ENCODE measurements at places on chromosomes 5 and 9.
A peak's percentile ranks its signal among the peaks of the same experiment; 100 is the strongest.

DNA sequence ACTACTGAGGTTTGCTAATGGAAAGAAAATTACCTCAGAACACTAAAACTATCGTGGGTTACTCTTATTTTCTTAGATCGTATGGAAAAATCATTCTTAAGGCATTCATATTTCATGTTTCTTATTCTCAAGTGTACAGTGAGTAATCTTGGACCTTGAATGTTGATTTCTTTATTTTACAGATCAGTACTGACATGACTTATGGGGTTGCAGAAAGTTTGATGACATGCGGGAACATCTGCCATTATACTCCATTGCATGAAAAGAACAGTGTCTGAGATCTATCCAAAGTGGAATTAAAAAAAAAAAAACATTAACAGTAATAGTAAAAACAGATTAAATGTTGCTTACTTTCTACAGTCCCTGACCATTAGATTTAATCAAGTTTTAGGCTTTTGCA, 1290.2 kb upstream of the WWC1 start:
- DNase-seq, result no peak

GRCh38 chr5:138350563-138350890, 2.0 kb upstream of the KDM3B start:
- no peak for DNase-seq

DNA sequence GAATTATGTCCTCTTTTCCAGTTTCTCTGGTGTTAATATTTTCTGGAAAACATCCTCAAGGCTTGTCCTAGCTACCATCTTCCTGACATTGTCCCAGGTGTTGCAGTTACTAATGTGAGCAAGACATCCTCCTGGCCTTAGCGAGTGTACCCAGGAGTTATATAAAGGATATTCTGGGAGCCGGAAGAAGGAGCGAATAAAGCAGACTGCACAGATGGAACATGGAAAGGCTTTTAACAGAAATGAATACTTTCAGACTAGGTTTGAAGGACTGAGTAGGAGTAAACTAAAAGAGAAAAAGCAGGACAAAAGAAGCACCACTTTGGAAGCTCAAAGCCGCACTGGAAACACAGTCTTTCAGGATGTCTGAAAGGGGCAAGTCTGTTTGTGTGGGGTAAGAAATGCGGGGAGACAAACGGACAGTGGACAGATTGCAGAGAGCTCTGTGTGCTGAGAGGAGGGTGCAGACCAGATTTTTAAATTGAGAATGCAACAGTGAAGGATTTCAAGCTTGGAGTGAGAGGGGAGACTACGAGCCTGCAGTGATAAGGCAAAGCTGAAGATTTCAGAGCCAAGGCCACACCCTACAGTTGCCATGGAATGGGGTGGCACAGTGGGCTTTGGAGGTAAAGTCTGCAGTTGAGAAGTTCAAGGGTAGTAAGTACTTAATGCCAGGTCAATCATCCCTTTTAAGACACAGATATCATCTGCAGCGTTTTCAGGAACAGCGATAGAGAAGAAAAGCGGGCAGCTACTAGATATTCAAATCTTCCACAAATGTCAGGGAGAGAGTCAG, 94.1 kb upstream of the TAF11L2 start:
- DNase-seq, result no peak

DNA sequence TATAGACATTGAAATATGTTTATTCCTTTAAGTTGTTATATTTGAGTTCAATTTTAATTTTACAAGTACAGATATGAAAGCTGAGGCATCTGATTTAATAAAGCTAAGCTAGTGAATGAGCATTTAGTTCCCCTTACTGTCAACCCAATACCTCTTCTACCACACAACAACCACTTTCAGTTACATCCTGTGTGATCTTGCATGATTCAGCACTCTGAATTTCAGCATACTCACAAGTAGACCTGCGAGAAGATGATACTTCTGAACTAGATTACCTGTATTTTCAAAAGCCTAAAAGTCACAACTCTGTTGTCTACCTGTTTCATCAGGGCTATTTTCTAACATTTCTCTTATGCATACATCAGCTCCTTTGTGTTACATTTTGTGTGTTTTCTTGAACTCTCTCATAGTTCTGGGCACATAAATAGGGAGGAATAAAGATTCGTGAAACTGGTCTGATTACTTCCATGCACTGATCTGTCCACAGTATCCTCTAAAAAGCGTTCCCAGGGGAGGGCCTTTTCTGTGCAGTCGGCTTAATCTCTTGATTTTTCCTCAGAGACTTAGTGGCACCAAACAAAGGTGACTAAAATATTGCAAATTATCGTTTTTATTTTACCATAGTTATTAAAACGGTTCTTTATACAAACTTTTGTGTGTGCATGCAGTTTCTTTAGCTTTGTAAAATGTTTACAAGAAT, 2025.5 kb upstream of the NUDT12 start:
- DNase-seq, result no peak

DNA sequence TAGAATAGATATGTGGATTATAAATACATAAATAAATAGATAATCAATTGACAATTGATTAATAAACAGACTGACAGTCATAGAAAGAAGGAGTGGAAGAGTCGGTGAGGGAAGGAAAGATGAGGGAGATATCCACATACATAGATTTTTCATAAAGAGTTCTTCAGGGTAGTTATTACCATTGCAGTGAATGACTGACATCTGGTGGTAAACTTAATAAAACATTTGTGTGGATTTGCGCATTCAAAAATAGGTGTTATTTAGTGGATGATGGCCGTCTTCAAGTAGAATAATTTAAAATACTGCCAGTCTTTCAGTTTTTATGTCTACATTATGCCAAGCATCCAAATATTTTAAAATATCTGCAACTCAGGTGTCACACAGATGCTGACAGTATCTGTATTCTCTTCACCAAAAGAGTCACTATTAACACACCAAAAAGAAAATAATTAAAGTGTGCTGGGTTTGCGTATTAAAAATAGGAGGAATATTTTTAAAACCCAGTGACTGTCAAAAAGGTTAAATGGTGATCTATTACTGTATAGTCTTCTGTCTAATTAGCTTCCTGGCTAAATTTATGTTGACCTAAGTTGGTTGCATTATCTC, 78.8 kb downstream of the GIN1 start:
- DNase-seq, result peak; percentile 50

DNA sequence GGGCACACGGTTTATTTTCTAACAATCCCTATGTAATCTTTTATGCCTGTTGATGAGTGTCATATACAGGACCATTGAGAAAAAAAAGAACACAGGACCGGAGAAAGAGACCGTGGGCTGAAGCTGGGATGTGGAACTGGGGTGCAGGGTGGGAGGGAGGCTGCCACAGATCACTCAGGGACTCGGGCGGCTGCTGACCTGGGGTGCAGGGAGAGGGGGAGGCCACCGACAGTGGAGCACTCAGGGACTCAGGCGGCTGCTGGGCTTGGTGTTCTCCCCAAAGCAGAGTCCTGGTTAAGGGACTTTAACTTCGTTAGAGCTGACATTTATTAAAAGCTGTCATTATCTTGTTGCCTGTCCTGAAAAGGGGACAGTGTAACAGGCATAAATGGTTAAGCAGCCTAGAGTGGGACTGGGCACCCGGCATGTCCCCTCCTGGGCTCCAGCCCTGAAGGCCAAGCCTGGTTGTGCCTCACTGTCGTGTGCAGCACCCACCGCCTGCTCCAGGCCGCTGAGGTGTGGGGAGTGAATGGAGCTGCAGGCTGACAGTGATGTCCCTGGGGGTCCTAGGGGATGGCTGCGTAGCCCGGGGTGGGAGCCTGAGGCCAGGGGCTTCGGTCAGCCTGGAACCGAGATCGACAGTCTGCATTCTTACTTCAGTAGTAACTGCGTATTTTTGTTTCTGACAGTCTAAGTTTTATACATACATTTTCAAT, 14.0 kb downstream of the NDUFS6 start:
- DNase-seq, result no peak

GRCh38 chr5:111453747-111454146, 58.6 kb downstream of the STARD4 start:
- DNase-seq, result peak; percentile 65

DNA sequence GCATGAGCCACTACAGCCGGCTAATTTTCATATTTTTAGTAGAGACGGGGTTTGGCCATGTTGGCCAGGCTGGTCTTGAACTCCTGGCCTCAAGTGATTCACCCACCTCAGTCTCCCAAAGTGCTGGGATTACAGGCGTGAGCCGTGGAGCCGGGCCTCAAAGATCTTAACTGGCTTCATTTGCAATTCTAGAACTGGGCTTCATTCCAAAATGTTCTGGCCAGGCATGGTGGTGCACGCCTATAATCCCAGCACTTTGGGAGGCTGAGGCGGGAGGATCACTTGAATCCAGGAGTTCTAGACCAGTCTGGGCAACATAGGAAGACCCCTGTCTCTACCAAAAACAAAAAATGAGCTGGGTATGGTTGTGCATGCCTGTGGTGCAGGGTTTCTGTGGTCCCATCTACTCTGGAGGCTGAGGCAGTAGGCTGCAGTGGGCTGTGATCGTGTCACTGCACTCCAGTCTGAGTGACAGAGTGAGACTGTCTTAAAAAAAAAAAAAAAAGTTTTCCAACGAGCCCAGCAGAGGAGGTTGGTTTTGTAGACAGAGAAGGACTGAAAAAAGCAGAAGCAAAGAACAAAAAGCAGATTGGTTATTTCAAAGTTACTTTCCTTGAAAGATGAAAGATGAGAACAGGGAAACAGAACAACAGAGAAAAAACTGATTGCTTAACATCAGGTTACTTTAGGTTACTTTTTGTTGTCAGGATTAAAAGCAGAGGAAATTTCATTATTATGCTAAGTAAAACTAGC, 78.2 kb downstream of the ANKRD55 start:
- DNase-seq, result no peak

- peak; percentile 17 for DNase-seq
These were observed 16.9 kb downstream of the SEMA6A start for GRCh38 chr5:116557669-116558271.

- DNase-seq, result peak; percentile 83
These were observed 287.8 kb upstream of the RASA1 start for GRCh38 chr5:86979811-86980411.

GRCh38 chr5:113253037-113253436, 181.8 kb downstream of the TSSK1B start:
- DNase-seq, result no peak

GRCh38 chr9:37515620-37516258, 30.0 kb downstream of the POLR1E start:
- no peak for DNase-seq

- peak; percentile 14 for DNase-seq
These were observed 111.3 kb downstream of the FER start for GRCh38 chr5:108858959-108859358.

DNA sequence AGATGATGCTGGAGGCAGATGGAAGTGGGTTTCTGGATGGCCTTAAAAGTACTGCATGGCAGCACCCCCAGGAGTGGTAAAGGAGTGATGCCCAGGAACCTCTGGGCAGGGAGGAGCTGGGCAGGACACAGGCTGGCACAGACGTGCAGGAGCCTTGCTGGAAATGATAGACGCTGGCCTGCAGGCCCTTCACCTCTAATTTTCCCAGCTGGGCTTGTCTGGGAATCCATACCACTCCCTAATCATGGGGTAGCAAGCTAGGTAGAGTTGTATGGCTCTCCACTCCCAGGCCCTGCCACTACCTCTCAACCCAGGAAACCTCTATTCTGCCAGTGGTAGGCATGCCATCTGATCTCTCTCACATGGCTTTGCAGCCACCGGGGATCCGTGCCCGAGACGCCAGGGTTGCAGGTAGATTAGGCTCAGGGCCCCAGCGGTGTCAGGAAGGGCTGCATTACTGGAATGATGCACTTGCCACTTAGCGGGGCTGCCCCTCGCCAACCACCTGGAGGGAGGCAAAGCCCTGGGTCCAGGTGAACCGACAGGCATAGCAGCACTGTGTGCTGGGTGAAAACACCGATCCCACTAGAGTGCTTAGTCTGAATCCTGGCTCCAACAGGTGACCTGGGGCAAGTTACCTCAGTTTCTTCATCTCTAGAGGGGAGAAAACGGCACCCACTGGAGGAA, 79.6 kb upstream of the SLC25A51 start:
- no peak for DNase-seq

DNA sequence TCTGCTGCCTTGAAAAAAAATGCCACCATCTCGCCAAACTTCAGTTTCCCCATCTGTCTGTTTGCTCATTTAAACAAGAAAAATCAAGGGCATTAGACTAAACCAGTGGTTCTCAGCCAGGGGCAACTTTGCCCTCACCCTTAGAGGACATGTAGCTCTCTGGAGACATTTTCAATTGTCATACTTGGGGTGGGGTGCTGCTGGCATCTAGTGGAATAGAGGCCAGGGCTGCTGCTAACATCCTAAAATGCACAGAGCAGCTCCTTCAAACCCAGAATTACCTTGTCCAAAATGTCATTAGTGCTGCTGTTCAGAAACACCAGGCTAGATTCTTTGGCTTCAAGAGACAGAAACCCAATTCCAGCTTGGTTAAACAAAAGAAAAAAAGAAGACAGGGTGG, 71.1 kb upstream of the FOXE1 start:
- no peak for DNase-seq

DNA sequence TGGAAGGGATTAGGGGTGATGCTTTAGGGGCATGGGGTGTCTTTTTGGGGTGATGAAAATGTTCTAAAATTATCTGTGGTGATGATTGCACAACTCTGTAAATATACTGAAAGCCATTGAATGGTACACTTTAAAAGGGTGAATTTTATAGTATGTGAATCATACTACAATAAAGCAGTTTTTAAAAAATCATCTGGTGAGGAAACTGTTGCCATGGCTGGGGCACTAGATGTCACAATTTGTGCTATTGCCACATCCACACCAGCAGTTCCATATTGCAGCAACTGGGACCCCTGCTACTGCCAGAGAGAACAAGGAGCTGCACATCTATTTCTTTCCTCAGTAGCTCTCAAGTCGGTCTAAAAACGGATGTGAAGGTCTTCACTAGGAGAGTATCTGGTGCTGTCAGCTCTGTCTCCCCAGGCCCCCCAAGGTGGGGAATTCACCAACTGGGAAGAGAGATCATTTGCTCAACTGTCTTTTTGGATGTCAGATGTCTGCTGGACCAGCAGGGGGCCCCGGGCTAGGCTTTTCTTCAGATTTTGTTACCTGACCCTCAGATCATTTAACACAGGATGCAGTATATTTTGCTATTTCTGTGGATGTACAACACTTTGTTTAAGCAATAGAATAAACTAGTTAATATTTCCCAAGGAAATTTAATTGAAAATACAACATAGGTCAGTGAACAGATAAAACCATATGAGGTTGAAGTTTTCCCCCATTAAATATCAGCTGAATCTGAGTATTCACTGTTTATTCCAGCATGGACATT, 13.2 kb downstream of the CMYA5 start:
- DNase-seq, result peak; percentile 27

- DNase-seq, result no peak
These were observed 48.1 kb downstream of the EPB41L4B start for GRCh38 chr9:109272745-109273144.

Measured in fibroblast of skin of right biceps (primary cell).